ENCODE measurements at places on chromosomes 1 and 21. TPM values are rescaled to one million over a fixed set of nuclear protein-coding genes. Genes with fewer than 3 reads are reported as not detected.
A peak's percentile ranks its signal among the peaks of the same experiment; 100 is the strongest.

- DNase-seq, result no peak
Observed at GRCh38 chr21:37461479-37461878, 94.9 kb downstream of the DYRK1A start.

DNA sequence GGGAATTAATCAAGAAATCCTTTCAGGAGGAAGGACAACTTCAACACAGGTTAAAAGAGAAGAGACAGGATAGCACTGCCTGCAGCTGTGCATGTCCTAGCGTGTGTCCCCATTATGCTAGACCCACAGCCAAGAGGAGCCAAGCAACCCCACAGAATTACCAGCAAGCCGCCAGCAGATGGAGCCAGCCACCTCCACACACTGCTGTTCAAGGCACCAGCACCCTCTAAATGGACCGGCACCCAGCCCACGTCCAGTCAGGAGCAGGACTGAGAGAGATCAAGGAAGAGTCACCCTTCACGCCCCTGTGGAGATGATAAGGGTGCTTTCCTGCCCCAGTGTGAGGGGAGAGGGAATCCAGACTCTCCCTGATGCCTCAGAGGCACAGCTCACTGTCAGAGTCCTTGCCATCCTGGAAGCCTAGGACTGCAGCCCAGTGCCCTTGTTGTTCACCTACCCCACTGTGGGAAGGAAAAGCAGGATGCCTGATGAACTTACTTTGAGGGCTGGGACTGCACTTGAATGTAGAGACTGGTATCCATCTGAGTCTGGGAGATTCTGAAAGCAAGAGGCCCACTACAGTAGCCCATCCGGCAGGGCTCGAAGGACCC lies 37.1 kb upstream of the CTTNBP2NL start:
- DNase-seq, result no peak

GRCh38 chr1:17168091-17168876 lies 36.6 kb upstream of the PADI1 start:
- DNase-seq, result no peak

DNA sequence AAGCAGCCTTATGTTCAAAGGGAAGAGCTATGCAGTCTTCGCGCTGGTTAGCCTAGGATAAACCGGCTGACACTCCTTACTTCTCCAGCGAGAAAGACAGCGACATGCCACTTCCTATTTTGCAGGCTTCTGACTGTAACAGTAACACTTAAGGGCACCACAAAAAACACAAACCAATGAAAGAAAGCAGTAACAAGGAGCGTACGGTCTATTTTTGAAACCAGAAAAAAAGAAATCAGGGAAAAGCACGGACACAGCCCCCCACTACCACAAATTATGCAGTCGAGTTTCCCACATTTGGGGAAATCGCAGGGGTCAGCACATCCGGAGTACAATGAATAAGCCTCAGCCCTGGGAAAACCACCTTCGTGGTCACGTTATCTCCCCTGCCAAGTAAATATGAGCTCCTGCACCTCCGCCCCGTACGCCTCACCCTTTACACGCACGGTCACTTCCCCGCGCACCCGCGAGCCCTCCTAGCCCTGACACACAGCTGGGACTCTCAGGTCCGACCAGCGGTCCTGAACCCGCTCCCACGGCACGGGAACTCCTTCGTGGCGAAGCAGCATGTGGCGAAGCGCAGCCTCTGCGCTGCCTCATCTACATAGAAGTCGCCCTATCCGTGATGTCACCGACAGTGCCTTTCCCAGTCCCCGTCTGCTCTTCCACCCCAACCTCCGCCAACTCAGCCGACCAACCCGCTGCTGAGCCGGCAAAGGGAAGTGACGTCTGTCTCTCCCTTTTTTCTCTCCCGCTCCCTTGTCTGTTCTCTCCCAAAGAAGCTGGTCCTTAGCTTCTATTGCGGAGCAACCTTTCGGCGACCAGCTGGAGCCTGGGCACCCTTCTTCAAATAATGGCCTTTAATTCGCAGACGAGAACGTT lies 40.9 kb upstream of the PPIAL4F start:
- peak; percentile 73 for DNase-seq

- no peak for DNase-seq
Observed at GRCh38 chr1:231666937-231667608, 40.5 kb downstream of the DISC1 start.

GRCh38 chr1:204802401-204803175 lies 68.1 kb upstream of the NFASC start:
- DNase-seq, result no peak

DNA sequence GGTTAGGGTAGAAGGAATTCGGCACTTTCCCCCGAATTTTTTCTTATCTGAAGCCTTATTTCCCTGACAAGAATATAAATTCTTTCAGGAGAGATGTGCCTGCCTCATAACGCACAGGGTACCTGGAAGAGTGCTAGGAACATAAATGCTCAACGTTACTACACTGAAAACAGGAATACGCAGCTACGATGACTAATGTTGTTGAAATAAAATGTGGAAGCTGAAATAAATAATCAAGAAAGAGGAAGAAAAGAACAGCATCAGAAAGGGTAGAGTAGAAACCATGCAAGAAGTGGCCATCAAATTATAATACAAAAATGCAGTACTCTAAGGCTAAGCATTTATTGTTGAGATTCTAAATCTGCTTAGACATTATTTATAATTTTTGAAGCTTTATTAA lies 33.9 kb downstream of the SLC66A1 start:
- no peak for DNase-seq

DNA sequence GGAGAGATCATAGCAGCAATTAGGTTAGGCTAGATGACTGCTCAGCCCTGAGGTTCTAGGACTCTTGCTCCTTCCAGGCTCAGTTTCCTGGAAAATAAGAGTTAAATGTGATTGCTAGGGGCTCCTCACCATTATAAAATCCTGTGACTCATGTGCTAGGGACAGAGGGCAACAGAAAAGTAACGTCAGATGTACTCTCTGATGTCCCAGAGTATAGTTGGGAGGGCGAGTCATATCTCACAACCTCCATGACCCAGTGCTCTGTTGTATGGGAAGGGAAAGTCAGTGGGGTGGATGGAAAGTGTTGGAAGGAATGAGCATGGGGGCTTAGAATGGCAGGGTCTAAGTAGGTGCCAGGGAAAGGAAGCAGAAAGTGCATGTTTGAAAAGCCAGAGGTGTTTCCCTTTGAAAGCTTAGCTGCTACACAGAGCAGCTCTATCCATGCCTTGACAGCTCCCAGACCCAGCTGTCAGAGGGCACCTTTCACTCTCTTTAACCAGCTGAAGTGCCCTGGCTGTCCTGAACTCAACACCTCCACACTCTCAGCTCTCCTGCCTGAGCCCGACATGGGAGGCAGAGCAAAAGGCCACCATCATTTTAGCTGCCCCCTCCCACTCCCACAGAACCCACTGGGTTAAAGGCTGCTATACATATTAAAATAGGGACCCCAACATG lies 11.6 kb downstream of the GJA5 start:
- no peak for DNase-seq

- DNase-seq, result no peak
Observed at GRCh38 chr1:116878804-116879477, 30.8 kb upstream of the PTGFRN start.

GRCh38 chr1:167904652-167905130 lies 9.2 kb downstream of the ADCY10 start:
- DNase-seq, result no peak

GRCh38 chr1:19219451-19219850 lies 9.4 kb upstream of the UBR4 start:
- DNase-seq, result no peak

DNA sequence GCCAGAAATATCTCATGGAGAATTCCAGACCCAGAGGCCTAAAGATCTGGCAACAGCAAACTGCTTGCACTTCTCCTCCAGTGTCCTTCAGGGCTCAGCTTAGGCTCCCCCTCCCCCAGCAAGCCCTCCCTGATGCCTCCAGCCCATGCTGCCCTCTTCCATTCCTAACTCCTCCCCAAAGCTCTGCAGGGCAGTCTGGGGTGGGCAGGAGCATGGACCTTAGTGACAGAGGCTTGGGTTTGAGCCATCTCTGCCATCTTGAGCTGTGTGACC lies 436.8 kb downstream of the PTPRU start:
- no peak for DNase-seq

DNA sequence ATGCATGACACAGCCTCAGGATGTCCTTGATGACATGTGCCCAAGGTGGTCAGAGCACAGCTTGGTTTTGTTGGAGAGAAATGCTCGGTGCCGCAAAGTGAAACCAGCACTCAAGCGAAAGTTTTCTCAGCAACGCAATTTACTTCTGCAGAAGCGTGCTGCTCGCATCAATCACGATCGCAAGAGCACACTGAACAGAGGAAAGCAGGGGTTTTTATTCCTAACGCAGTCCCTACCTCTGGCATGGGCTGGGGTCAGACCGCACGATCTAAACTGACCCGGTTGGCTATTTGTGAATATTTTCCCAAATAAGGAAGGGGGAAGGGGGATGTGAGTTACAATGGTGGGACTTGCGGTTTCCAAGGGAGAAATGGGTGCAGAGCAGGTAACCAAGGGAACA lies 809 bp upstream of the ZNF669 start:
- no peak for DNase-seq

- no peak for DNase-seq
Observed at GRCh38 chr1:180626711-180627110, 5.1 kb upstream of the XPR1 start.

- no peak for DNase-seq
Observed at GRCh38 chr1:116311756-116312680, 61.0 kb upstream of the ATP1A1 start.

DNA sequence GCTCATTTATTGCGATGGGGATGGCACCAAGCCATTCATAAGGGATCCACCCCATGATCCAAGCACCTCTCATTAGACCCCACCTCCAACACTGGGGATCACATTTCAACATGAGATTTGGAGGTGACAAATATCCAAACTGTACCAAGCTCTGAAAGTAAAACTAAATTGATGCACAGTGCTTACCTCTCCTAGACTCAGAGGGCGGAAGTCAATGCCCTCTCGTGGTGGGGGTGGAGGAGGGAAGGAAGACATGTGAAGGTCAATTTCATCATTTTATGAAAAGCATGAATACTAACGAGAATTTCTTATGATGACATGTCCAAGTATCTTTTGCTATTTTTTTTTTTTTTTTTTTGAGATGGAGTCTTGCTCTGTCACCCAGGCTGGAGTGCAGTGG lies 120.0 kb downstream of the PGBD5 start:
- DNase-seq, result no peak

- no peak for DNase-seq
Observed at GRCh38 chr21:27715131-27715530, 748.2 kb upstream of the ADAMTS5 start.

- DNase-seq, result no peak
Observed at GRCh38 chr21:43190951-43191350, 22.1 kb downstream of the CRYAA start.

DNA sequence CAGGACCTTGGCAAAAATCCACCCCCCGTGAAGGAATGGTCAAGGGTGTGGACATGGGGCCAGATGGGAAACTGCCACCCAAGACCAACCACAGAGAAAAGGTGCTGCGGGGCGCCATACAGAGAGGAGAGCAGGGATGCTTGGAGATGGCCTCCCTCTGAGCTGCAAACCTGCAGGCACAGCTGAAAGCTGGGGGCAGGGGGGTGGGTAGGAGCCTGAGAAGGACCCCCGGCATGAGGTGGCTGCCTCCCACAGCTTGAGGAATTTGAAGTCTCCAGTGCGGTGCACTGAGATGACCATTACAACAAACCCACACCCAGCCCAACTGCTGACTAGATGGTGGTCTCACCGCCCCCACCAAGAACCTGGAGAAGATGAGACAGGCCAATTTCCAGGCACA lies 84.8 kb downstream of the WDR4 start:
- no peak for DNase-seq

DNA sequence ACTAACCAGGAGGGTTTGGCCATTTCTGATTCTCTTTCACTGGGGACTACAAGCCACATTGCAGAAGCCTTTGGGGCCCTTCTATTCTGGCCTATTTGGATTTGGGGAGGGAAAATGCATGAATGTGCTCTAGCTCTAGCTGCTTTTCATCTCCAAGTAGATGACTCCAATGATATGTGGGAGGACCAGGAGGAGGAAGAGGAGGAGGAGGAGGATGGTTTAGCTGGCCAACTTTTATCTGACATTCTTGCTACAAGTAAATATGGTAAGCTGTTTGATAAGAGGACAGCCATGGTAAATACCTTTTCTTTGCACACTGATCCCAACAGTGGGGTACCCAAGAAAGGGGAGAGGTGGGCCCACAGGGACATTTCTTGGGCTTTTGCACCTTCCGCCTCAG lies 14.0 kb upstream of the SHISA4 start:
- DNase-seq, result no peak

DNA sequence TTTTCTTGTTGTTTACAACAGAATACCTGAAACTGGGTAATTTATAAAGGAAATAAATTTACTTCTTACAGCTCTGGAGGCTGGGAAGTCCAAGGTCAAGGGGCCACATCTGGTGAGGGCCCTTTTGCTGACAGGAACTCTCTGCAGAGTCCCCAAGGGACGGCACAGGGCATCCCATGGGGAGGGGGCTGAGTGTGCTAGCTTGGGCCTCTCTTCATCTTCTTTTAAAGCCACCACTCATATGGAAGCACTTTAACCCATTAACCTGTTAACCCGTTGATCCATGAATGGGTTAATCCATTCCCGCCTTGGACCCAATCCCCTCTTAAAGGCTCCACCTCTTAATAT lies 76.3 kb downstream of the OBSCN start:
- no peak for DNase-seq

- DNase-seq, result no peak
Observed at GRCh38 chr1:215141460-215141859, 58.9 kb downstream of the KCNK2 start.

DNA sequence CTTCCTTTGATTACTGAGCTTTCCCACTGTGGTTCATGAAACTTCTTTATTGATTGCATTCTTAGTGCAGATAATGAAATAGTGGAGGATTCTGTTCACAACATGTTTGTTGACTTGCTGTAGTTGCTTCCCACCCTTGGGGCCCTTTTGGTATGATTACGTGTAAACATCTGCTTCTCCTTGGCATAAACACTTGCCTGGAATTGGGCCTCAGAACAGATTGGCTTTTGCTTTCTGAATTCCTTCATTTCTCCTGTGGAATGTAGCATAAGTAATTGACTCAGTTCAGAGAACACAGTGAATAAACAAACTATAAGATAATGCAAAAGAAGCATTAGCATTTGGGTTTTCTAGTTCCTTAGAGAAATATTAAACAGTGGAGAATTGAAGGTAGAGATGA lies 59.5 kb upstream of the LAMC2 start:
- DNase-seq, result no peak

DNA sequence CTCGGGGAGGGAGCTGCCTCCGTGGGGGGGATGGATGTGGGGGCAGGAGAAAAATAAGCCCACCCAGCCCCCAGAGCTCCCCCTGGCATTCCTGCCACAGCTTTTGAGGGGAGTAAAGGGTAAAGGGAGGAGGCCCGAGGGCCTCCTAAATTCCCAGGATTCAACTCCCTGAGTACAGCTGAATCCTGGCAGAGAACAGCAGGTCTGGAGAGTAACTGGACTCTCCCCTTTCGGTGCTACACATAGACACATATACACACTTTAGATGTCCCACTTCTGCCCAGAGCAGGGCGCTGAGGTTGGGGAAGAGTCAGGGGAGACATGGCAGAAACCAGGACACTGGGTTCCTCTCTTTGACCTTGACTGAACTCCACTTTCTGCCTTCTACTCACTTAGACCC lies 3.0 kb downstream of the KIRREL1 start:
- no peak for DNase-seq

GRCh38 chr1:18869847-18870594 lies 10.6 kb upstream of the TAS1R2 start:
- DNase-seq, result no peak

ARHGAP30 gene
- total RNA-seq, result 149 TPM

LYPLAL1 gene
- total RNA-seq, result 18.4 TPM

CNST gene
- 30.8 TPM for total RNA-seq

COL24A1 gene
- not detected for total RNA-seq

TNFRSF1B gene
- total RNA-seq, result 211 TPM

AVPR1B gene
- not detected for total RNA-seq

CPTP gene
- total RNA-seq, result 14.6 TPM

FAM3B gene
- total RNA-seq, result not detected

GBP5 gene
- total RNA-seq, result 154 TPM

Measured in activated T-helper 1 cell treated with anti-CD3 and anti-CD28 coated beads, Interleukin-12 subunit alpha, Interleukin-12 subunit beta, Interleukin-2, Interleukin-4 antibody, amounts not matched to agents 30 ng/mL and 10 ng/mL and 1 ng/mL, durations not matched to agents 14 hours and 24 hours and 36 hours (primary cell).